Activated CD8-positive, alpha-beta memory T cell treated with anti-CD3 and anti-CD28 coated beads, Interleukin-2, amount 10 ng/mL, durations not matched to agents 7 days and 5 days (primary cell): ENCODE measurements at places on chromosomes 2 and 18. TPM values are rescaled to one million over a fixed set of nuclear protein-coding genes. Genes with fewer than 3 reads are reported as not detected.

DNA sequence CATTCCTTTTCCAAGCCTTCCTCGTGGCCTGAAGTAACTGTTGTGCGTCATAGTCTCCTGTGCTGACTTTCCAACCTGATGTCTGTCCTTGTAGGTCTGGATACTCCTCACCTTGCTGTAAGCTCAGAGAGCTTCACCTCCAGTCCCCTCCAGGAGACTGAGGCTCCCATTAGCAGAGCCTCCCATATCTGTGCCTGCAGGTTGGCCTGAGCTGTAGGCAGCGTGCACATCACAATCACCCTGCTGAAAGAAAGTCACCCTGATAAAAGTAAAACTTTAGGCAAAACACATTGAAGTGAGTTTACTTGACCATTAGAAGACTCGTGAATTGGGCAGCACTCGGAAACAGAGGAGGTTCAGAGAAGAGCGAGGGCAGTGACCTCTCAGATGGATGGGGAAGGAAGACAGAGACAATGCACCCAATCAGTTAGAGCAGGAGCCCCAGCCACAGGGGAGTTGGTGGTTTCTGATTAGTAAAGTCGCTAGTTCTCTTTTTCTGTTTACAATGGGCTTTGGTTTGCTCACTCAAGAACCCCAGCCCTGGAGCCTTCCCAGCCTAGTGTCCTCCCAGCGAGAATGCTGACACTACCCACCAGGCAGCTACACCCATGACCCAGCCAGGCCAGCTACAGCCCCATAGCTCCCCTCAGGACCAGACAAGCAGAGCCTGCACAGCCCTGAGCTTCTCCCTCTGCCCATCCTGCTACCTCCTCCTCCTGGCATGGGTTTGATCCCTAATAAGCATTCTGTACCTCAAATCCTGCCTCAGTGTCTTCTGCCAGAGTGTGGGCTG is 12.1 kb upstream of the TPO start:
- no peak for DNase-seq
- H3K27ac ChIP-seq = no peak overlapping the region
- no peak overlapping the region for H3K4me3 ChIP-seq
- peaks cover 2% of the 10 kb centered on the region for H3K4me1 ChIP-seq

The PRKAG3 gene
- total RNA-seq = not detected

The BCL2 gene
- total RNA-seq = 143 TPM

- H3K27me3 ChIP-seq = no peaks in the 10 kb centered on the region
- H3K27ac ChIP-seq = no peak overlapping the region
- no peak overlapping the region for H3K4me3 ChIP-seq
- no peak for DNase-seq
These were observed 39.3 kb upstream of the SH3RF3 start for GRCh38 chr2:109089602-109090300.

- no peak overlapping the region for H3K27ac ChIP-seq
- no peak overlapping the region for H3K4me3 ChIP-seq
- H3K36me3 ChIP-seq = no peaks in the 10 kb centered on the region
- DNase-seq = no peak
- H3K4me1 ChIP-seq = no peaks in the 10 kb centered on the region
These were observed 377.4 kb upstream of the DSEL start for GRCh38 chr18:67893916-67894315.

DNA sequence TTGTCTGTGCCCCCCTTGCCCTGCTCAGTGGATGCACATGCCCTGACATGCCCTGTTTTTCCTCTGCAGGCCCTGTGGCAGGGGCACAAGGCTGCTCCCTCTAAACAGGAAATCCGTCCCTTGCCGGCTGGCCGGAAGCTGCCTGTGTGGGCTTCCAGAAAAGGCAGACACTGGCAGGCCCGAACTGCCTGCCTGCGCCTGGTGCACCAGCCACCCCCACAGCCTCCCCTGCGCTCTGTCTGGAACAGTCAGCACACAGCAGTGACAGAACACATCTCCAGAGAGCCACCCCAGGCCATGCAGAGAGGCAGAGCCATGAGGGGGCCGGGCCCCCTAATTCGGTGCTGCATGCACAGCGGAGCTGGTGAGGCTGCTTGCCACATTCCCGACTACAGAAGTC is 33.5 kb downstream of the LOXHD1 start:
- H3K36me3 ChIP-seq = no peaks in the 10 kb centered on the region
- H3K4me1 ChIP-seq = peaks cover 32% of the 10 kb centered on the region
- peaks cover 8% of the 10 kb centered on the region for H3K27me3 ChIP-seq

DNA sequence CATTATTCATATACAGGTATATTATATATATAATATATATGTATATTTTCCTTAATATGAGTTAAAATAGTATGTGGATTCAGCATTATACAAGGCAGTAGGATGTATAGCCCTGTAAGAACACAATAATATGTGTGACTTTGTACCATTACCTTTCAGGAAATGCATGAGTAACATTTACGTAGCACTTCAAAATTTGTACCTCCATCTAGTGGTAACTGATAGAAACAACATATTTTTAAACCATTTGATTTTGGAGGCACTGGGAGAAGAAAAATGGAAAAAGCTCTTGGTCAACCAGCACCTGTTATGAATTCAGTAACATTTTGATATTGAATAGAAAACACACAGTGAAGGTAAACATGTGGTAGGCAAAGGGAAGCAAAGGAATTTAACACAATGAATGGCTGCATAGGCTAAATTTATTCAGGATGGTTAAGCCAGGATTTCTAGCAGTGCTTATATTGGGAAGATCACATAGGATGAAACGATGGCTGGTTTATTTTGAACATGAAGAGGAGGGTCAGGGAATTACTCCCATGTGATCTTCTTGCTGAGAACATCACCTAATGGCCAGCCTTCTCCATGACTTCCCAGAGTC is 565.5 kb downstream of the CCDC85A start:
- no peaks in the 10 kb centered on the region for H3K4me1 ChIP-seq
- H3K36me3 ChIP-seq = no peaks in the 10 kb centered on the region
- H3K27me3 ChIP-seq = no peaks in the 10 kb centered on the region
- no peak overlapping the region for H3K27ac ChIP-seq

DNA sequence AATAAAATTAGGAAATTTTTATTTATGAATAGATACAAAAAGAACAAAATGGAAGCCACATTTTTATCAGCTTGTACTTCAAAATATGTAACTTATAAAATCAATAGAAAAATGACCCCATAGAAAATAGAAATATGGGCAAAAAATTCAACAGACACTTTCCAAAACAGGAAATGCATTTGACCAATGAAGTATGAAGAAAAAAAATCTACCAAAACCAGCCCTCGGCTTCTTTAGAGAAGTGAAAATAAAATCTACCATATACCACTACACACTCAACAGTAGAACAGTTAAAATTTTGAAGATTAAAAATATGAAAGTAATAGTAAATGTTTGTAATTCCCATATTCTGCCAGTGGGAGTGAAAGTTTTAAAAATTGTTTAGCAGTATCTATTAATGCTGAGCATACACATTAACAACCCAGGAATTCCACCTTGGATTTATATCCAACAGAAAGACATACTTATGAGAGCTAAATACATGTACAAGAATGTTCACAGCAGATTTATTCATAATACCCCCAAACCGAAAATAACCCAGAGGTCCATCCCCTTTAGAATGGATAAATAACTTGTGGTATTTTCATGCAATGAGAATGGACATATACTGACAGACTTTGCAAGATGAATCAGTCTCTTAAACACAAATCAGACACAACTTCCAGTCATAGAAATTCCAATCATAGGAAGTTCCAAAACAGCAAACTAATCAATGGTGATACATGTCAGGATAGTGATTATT is 318.0 kb downstream of the FIGN start:
- H3K27ac ChIP-seq = no peak overlapping the region
- no peaks in the 10 kb centered on the region for H3K27me3 ChIP-seq
- no peaks in the 10 kb centered on the region for H3K4me1 ChIP-seq
